ENCODE measurements at places on chromosomes 3 and 15.

DNA sequence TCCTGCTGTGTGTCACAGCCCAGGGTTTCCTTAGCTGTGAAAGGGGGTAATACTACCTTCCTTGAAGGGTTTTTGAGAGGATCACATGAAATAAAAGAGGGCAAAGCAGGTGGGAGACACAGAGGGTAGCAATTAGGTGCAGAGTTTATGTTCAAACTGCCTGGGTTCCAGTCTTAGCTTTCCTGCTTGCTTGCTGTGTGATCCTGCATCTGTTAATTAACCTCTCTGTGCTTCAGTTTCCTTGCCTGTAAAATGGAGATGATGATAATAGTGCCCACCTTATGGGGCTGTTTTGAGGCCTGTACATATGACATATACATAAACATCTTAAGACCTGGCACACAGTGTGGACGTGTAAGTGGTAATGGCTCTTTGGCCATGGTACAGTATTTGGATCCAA is 35.0 kb downstream of the SPSB4 start:
- DNase-seq: no peak

- DNase-seq: peak; percentile 49
These were observed 12.0 kb downstream of the TBC1D5 start for GRCh38 chr3:17730318-17730967.

- no peak for DNase-seq
These were observed 12.8 kb downstream of the ELL3 start for GRCh38 chr15:43763819-43764446.

DNA sequence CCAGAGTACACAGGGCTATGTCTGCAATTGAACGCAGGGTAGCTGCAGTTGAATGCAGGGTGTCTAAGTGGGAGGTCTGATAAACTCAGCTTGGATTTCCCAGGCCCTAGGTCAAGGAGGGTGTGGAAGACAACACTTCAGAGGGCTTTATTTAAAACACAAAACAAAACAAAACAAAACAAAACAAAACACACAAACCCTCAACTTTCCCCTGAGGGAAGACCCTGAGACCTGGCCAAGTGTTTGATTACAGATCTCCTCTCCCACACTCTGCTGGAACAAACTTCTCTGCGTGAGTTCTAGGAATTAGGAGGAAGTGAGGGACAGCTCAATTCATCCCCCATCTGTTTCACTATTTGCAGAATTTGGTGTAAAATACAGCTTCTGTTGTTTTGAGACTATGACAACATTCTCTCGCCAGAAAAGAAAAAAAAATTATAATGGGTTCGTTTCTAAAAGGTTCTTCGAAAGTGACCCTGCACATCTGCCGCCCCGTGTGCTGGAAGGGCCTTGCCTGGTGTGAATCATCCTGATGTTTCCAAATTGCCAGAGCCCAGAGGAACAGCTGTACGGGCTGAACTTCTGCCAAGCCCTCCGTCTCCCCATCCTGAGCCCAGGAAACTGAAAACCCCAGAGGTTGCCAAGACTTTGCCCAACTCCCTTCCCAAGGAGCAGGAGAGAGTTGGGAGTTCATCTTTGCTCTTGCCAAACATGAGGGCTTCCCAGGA is 73.3 kb upstream of the RAD18 start:
- peak; percentile 31 for DNase-seq

- DNase-seq: no peak
These were observed 54.9 kb upstream of the DPPA4 start for GRCh38 chr3:109392293-109392692.

DNA sequence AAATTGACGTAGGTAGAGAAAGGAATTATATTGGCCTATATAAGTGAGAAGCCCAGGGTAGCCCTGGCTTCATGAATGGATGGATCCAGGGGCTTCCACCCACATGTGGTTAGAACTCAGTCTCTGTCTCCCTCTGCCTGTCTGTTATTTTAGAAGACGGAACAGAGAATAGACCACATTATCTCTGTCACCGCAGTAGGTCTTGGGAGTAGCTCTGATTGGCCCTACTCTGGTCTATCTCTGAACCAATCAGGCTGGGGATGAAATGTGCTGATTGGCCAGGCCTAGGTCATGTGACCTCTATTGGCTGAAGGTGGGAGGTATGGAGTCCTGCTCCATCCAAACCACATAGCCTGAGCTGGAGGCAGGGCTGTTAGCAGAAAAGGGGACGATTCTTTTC is 143.0 kb upstream of the PRR23C start:
- no peak for DNase-seq

- peak; percentile 75 for DNase-seq
These were observed 8.1 kb downstream of the SPATA12 start for GRCh38 chr3:57068437-57069089.

GRCh38 chr3:39542588-39542988 is 75.1 kb downstream of the MOBP start:
- no peak for DNase-seq

GRCh38 chr3:126129398-126129891 is 45.5 kb upstream of the SLC41A3 start:
- no peak for DNase-seq

GRCh38 chr3:185371306-185372074 is 8.6 kb downstream of the MAP3K13 start:
- no peak for DNase-seq

- peak; percentile 48 for DNase-seq
These were observed 53.4 kb upstream of the CCDC174 start for GRCh38 chr3:14598143-14598569.
